NCI-H510A treated with DMSO at 0.1 percent for 48 hours (cell line): ENCODE measurements at places on chromosomes 4 and X.

DNA sequence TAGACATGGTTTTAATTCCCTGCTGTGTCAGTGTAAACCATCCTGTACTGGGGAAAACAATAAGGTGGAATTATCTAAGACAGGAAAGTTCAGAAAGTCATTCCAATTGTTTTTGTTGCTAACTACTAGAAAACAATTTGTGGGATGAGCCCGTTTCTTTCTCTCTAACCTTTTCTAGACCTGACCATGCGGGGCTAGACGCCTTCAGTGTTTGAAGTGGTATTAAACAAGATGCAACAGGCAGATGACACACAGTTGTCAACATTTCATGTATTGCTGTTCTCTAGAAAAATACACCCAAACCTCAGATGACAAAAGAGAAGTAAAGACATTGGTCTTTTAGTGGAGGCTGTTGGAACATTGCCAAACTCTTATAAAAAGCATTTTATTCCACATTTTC is 105.7 kb downstream of the FRAS1 start:
- no peak for DNase-seq

GRCh38 chr4:15652191-15652590 is 3.0 kb downstream of the FBXL5 start:
- DNase-seq: no peak

GRCh38 chrX:105190252-105190853 is 30.1 kb downstream of the TEX13A start:
- peak; percentile 1 for DNase-seq

GRCh38 chrX:57422790-57423189 is 136.3 kb downstream of the FAAH2 start:
- no peak for DNase-seq

GRCh38 chrX:17703201-17703600 is 34.1 kb upstream of the SCML1 start:
- DNase-seq: no peak

DNA sequence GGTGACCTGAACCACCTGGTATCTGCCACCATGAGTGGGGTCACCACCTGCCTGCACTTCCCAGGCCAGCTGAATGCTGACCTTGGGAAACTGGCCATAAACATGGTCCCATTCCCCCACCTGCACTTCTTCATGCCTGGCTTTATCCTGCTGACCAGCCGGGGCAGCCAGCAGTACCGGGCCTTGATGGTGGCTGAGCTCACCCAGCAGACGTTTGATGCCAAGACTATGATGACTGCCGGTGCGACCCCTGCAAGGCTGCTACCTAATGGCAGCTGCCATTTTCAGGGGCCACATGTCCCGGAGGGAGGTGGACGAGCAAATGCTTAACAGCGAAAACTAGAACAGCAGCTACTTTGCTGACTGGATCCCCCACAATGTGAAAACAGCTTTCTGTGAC is 67.5 kb upstream of the FAM241A start:
- DNase-seq: no peak

DNA sequence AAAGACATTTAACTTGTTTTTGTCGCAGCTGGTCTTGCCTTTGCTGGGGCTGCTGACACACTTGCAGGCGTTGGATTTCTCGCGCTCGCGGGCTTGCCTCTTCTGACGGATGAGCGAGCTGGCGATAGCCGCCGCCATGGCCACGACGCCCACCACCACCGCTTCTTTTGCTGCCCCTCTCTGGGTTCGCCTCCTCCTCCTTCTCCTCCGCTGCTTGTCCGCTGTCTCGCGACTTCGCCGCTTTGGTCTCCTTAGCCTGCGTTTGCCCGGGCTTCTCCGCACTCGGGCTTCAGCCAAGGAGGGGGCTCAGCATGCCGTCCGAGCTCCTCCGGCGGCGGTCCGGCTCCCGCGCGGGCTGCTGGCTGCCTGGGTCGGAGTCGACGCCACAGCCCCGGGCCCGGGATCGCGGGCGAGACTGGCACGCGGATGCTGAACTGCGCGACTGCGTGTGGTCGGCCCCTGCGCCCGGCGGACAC is 613 bp downstream of the FGF13 start:
- no peak for DNase-seq

- DNase-seq: no peak
These were observed 421.8 kb downstream of the HNRNPD start for GRCh38 chr4:81951891-81952455.

GRCh38 chr4:33931026-33931425 is 2313.3 kb downstream of the ARAP2 start:
- no peak for DNase-seq

DNA sequence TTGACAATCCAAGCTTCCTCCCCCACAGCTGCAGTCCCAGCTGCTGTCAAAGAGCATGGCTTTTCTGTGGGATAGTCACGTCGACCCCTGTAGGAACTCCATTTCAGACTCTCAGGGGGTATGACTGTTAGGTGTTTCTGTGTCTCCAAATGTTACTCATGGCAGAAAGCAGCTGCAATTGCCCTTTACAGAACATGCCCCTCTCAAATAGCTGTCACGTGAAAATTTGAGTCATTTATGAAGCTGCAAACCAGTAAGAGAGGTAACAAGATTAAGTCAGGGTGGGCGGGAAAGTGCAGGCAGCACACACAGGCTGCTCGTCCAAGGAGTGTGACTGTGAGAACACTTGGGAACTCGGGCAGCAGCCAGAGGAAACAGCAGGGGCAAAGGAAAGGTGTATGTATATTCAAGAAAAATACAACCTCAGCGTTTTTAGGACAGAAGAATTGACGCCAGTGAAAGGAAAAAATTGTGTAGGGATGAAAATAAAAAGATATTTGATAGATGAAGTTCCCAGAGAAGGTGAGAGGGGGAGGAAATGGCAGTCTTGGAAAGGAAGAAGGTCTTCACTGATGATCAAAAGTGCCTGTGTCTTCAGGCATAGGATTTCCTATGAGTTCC is 66.5 kb upstream of the TMEM184C start:
- DNase-seq: no peak

DNA sequence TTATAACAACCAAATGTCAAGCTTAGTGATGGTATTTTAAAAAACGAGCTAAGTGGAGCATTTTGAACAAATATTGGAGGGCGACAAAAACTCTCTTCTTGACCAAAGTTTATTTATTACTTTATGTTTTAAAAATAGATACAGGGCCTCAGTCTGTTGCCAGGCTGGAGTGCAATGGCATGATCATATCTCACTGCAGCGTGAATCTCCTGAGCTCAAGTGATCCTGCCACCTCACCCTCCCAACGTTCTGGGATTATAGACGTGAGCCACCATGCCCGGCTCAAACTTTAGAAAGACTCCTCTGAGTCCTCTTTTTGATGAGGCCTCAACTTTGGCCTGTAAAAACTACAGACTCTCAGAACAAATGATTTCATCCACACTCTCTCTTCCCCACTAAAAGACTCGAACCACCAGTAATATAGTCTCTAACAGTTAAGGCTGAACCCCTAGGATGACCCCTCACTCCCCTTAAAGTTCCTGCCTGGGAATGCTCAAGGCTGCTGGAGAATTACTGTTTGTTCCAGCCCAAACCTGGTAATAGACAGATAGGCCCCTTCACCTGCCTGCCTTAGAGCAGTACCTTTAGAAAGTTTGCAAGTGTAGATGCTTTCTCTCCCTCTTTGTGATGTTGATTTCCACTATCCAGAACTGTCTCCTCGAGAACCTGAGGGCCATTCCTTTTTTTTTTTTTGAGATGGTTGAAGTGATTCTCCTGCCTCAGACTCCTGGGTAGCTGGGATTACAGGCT is 55.3 kb upstream of the HPSE start:
- no peak for DNase-seq

DNA sequence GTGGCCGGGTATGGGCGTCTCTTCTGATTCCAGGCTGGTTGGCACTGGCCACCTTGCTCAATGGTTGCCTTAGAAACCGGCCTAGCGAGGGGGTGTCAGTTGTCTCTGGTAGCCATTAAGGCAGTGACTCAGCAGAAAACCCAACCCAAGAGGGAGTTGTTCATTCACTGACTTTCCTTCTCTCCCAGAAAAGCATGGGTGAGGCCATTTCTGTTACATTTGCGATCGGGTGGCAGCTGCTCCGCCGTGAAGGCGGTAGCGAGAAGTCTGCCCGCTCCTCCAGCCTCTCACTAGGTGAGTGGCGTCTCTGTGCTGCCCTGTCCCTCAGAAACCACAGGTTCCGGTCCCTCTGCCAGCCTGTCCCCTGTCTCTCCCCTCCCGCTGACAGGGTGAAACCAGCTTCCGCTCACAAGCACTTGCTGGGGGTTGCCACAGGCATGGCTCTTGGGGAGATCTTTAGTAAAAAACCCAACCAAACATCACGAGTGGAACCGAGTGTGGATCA is 17.4 kb downstream of the IRAK1 start:
- DNase-seq: no peak

DNA sequence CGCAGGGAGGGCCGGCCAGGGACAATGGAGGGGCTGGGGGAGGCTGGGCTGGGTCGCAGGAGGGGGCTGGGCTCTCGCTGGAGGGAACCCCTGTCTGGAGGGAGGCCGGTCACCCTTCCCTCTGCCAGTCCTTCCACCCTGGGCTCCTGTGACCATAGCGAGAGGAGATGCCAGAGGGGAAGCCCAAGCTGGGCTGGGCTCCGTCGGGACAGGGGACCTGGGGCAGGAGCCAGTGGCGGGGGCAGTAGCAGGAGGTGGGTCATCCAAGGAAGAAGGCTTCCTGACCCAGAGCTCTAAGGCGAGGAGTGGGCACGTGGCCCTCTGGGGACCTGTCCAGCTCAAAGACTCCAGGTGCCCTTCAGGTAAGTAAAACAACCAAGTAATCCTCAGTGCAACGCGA is 16.9 kb downstream of the CTAG1B start:
- DNase-seq: no peak

DNA sequence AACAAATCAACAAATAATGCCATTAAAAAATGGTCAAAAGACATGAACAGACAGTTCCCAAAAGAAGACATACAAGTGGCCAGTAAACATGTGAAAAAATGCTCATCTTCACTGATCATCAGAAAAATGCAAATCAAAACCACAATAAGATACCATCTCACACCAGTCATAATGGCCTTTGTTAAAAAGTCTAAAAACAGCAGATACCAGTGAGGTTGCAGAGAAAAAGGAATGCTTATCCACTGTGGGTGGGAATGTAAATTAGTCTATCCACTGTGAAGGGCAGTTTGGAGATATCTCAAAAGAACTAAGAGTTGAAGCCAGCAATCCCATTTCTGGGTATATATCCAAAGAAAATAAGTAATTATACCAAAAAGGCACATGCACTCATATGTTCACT is 668.1 kb upstream of the CPEB2 start:
- DNase-seq: no peak

DNA sequence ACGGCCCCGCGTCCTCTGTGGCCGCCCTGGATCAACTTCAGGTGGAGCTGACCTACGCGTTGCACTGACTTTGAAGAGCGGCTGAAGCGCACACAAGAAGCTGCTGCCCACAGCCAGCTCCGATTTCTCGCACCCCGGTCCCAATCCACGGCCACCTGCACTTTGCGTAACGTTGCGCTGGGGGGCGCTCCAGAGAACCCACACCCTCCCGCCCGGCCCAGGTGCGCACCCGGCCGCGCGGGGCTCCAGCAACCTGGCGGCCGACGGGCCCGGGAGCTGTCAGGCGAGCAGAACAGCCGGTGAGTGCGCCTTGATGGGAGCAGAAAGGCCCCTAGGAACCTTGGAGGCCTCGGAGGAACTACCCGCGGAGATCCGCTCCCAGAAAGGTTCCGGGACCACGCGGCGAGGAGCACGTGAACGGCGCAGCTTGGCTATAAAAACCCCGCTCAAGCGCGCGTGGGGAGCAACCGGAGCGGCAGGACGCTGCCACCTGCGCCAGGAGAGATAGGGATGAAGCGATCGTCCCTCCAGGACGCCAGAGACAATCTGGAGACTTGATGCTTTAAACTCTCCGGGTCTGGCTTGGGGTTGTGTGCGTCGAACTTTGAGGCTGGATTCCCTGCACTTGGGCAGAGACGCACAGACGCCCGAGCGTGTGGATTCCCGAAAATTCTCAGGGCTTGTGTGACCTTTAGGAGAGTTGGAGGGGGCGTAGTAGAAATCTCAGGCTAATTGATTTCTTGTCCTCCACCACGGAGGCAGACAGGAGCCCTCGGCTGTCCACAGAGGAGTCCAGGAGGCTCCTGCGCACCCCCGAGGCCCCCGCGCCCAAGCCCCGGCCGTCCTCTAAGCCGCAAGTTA is 591 bp upstream of the NWD2 start:
- peak; percentile 11 for DNase-seq

- DNase-seq: no peak
These were observed 105.5 kb downstream of the TMEM164 start for GRCh38 chrX:110108381-110108821.

- no peak for DNase-seq
These were observed 15.6 kb upstream of the CLDN24 start for GRCh38 chr4:183337833-183338232.

- no peak for DNase-seq
These were observed 7.8 kb upstream of the MFAP3L start for GRCh38 chr4:170033999-170034398.

DNA sequence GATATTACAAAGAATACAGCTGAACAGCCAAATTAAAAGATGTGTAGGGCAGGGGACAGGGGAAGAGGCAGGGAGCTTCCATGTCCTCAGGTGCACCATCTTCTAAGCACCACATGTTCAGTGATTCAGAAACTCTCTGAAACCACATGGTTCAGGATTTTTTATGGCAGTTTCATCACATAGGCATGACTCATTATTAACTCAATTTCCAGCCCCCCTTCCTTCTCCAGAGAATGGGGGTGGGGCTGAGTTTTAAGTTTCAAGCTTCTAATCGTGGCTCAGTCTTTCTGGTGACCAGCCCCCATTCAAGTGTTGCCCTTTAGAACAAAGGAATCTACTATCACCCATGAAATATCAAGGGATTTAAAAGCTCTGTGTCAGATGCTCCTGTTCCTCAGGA is 317.8 kb upstream of the GALNT7 start:
- DNase-seq: no peak

DNA sequence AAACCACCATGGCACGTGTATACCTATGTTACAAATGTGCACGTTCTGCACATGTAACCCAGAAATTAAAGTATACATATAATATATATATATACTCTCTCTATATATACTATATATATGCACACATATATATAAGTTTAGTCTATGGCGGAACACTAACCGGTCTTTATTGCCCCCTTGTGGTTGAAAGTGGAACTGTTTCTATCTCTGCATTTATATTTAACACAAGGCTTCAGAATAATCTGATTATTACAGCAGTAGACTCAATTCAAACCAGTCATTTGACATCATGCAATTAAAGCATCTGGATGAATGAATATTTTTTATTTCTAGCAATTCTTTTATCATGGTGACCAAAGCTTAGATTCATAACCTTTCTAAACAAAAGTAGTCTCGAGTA is 14.6 kb downstream of the RAB9B start:
- DNase-seq: peak; percentile 54
